ENCODE measurements at places on chromosomes 13 and 19. TPM values are rescaled to one million over a fixed set of nuclear protein-coding genes. Genes with fewer than 3 reads are reported as not detected.
A peak's percentile ranks its signal among the peaks of the same experiment; 100 is the strongest.

GRCh38 chr19:15109768-15110417, 2.7 kb downstream of the SYDE1 start:
- DNase-seq, result no peak

DNA sequence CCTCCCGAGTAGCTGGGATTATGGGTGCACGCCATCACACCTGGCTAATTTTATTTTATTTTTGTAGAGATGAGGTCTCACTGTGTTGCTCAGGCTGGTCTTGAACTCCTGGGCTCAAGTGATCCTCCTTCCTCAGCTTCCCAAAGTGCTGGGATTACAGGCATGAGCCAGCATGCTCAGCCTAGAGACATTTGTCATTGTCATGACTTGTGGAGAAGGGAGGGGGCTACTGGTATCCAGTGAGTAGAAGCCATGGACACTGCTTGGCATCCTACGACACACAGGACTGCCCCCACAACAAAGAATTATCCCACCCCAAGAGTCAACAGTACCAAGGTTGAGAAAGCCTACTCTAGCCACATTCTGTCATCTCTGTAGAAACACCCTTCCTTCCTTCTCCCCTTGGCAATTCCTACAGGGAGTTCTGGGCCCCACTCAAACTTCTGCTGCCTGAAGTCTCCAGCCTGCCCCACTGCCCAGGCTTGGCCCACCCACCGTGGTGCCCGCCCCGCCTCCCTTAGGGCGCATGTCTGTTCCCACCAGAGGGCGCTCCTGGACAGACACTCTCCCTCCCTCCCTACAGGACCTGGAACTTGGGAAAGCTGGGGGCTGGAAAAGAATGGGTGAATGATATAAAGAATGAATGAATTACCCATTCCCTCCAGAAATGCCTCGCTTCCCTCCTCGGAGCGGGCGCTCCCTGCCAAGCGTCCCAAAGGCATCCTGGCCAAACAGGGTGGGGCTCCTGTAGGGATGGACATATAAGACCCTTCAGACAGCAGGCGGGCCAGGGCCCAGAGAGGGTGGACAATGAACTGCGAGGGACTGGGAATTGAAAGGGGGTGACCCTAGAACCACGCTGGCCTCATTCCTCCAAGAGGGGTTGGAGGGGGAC, 5.5 kb upstream of the EMP3 start:
- peak; percentile 87 for DNase-seq

DNA sequence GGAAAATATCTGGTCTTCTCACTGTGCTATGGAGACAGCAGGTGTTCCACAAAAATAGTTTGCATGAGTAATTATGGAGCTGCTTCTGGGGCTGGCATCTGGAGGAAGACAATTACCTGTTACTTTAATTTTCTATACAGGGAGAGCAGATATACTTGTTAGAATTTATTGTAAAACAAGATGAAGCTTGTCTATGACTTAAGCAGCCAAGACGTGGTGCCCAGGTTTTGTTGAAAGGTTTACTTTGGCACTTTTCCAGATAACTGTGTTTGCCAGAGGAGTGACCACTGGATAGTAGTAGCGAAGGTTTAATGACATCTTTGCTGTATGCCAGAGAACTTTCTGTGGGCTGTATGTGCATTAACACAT, 134.5 kb upstream of the KL start:
- no peak for DNase-seq

DNA sequence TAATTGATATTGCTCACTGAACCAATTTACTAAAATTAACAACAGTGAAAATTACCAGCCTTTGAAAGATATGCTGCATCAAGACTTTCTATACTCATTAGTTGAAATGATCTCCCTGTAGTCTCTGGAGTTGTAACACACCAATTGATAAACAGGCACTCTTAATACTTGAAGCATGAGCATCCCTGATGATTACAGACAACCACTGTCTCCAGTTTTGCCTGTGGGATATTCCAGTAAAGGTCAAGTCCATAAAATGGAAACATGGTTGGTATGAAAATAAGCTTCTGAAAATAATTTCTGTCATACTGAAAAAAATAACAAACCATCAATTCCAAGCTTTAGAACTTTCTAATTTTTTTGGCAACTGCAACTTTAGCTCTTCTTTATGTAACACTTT, 405.8 kb downstream of the SPRY2 start:
- no peak for DNase-seq

GRCh38 chr19:49340069-49340864, 5.1 kb downstream of the CD37 start:
- DNase-seq, result peak; percentile 58

DNA sequence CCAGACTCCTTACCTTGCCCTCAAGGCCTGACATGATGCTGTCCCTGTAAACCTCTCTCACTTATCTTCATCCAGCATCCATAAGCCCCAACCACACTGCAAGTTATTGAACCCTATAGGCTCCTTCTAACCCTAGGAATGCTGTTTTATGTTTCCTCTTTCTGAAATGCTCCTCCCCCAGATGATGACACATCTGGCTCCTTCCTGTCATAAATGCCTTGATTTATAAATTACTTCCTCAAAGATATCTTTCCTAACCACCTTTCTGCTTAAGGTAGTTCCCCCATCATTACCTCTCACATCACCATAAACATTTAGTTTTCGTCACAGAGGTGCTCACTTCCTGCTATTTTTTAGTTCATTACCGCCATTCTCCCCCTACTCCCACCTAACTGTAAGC, 12.3 kb downstream of the RUBCNL start:
- no peak for DNase-seq

GRCh38 chr13:93843082-93843481, 616.5 kb downstream of the GPC6 start:
- DNase-seq, result no peak

DNA sequence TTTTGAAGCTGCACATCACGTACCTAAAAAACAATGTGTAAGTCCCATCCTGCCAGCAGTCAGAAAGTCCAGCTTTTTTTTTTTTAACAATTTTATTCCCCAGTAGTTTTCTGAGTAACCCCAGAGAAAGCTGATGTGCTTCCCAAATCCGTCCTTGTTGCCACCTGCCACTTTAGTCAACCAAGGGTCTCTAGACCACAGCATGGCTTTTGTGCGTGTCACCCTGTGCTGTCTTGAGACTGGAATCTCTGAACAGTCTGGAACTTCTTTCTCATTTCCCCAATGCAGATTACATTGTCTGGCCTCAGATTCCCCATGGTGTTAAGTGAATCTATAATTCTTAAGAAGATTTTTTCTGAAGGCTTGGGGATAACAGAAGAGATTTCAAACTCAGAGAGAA, 289.2 kb upstream of the KLF12 start:
- DNase-seq, result no peak

- no peak for DNase-seq
Measured at GRCh38 chr19:5070930-5071329, 102.0 kb downstream of the KDM4B start.

DNA sequence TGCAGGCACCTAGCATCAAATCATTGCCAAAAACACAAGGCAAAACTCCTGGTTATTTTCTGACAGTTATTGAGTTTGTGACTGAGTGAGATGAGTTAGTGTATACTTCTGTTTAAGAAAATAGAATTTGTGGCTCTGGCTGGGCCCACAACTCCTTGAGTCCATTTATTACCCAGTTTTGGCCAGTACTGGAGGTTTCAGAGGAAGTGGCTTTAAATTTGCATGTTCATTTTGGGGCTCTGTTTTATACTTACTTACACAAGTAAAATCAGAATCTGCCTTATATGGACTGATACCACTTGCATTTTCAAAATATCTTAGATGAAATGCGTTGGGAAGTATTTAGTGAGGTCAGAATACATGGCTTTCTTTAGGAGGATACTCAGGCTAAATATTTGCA, 29.0 kb downstream of the TNFSF11 start:
- no peak for DNase-seq

- DNase-seq, result no peak
Measured at GRCh38 chr13:51821606-51822005, 17.6 kb upstream of the DHRS12 start.

GRCh38 chr19:34808566-34808965, 35.6 kb upstream of the ZNF599 start:
- no peak for DNase-seq

- DNase-seq, result peak; percentile 2
Measured at GRCh38 chr13:103730407-103730806, 664.2 kb upstream of the SLC10A2 start.

DNA sequence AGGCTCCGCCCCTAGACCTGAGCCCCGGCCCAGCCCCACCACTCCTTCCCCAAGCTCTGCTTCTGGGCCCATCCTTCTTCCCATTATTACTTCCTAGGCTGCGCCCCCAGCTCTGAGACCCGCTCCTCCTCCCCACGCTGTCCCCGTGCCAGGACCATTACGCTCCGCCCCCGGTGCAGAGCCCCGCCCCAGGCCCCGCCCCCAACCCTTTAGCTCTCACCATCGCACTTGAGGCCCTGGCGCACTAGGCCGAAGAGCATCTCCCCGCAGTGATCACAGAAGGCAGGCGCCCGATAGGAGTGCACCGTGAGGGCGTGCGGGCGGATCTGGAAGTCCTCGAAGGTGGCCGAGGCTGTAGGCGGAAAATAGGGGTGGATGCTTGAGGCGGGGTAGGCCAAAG, 6.2 kb downstream of the PRKD2 start:
- DNase-seq, result no peak

DNA sequence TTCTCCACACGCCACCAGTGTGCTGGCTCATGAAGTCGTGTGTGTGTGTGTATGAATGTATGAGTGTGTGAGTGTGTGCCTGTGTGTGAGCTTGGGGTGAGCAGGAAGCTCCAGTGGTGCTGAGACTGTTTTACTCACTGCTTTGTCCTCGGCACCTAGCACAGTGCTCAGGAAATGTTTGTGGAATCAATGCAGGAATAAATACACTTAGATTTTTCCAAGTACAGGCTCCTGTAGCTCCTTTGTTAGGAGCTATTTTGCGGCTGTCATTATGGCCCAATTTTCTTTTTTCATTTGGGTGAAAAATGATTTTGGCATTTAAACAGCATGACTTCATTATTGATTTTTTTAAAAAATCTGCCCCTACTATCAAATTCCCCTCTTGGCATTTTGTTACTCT, 193.5 kb upstream of the KL start:
- DNase-seq, result no peak

- DNase-seq, result no peak
Measured at GRCh38 chr13:97185291-97185690, 36.8 kb upstream of the MBNL2 start.

DNA sequence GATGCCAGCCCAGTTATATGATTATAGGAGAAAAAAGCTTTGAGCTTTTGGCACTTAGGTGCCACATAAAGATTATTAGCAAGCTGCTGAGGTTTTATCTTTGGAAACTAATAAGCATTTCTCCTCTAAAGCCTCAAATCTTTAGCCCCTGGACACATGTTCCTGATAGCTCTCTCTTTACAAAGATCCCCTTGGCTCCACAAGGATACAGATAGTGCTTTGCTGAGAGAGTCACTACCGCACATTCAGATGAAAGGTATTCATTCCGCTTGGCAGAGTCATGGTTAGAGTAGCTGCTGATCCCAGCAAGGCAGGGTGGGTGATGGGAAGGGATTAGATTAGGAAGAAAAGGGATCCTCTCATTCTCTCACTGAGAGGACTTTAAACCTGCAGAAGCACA, 28.2 kb upstream of the PSG7 start:
- DNase-seq, result no peak

DNA sequence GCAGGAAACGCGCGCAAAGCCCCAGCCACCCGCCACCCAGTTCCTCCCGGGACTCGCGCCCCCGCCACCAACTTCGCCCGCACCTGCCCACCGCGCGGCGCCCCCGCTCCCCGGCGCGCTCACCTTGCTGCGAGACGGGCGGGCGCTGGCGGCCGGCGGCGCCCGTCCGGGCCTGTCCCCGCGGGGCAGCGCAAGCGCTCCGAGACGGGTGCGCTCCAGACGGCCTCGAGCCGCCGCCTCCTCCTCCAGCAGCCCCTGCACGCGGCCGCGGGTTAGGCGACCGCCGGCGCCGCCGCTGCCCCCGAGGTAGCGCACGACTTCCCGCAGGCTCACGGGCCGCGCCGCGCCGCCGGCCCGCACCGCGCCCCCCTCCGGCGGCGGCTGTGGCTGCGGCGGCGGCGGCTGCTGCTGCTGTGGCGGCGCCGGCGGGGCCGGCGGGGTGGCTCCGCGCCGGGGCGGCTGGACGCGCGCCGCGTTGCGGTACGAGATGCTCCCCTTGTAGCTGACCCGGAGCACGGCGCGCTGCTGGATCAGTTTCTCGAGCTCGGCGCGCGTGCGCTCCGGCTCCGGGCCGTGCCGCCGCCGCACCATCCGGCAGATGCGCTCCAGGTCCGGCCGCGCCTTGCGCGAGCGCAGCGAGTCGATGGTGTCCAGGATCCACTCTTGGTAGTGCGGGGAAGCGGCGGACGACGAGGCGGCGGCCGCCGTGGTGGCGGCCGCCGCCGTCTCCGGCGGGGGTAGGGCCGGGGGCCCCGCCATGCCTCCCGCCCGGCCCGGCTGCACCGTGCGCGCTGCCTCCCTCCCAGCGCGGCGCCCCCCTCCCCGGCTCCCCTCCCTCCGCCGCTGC, 666 bp downstream of the SAMD1 start:
- peak; percentile 61 for DNase-seq

GRCh38 chr13:112170823-112171569, 104.0 kb downstream of the SOX1 start:
- no peak for DNase-seq

ZNF763 gene
- total RNA-seq, result 4.4 TPM

SERP2 gene
- 4.9 TPM for total RNA-seq

CYP2F1 gene
- 3.1 TPM for total RNA-seq

LRRC8E gene
- total RNA-seq, result 3.8 TPM

ATXN8OS gene
- not detected for total RNA-seq

TTYH1 gene
- total RNA-seq, result 15.0 TPM

ZNF625 gene
- total RNA-seq, result 16.9 TPM

ETV2 gene
- total RNA-seq, result not detected

RXFP2 gene
- not detected for total RNA-seq

BCAM gene
- total RNA-seq, result 188 TPM

ZNF20 gene
- 1.6 TPM for total RNA-seq

FNDC3A gene
- 64.2 TPM for total RNA-seq

LGI4 gene
- 7.6 TPM for total RNA-seq

SPRED3 gene
- total RNA-seq, result 0.21 TPM

CGB5 gene
- total RNA-seq, result not detected

ZNF628 gene
- total RNA-seq, result 4.4 TPM

PCDH9 gene
- total RNA-seq, result 6.9 TPM
